ENCODE measurements at places on chromosomes 3 and 15.

GRCh38 chr15:95910643-95911212 lies 419.8 kb upstream of the NR2F2 start:
- no peak overlapping the region for H3K27ac ChIP-seq
- no peaks in the 10 kb centered on the region for H3K4me1 ChIP-seq
- no peak for DNase-seq

DNA sequence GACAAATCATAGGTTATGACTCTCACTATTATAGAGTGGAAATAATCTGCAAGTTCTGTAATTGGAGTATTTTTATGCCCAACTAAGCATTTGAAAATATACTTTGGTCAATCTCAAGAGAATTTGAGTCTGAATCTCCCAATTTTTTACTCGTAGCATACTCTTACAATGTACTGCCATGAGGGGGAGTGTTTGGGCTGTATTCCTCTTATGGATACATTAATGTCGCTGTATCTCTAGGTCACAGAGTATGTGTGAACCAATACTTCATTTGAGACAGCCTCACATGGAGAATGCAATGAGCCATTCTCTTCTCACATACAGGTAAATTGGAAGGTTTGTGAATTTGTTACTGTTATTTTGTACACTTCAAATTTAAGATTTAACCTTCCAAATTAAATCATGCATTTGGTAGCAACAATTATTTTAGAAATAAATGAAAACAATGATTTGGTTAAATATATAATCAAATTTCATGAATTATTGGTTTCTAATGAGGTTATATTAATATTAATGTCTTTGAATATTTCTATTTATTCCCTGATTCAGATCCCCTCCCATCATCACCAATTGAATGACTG lies 5.5 kb upstream of the CD200 start:
- H3K4me3 ChIP-seq: no peak overlapping the region
- no peaks in the 10 kb centered on the region for H3K27me3 ChIP-seq
- no peaks in the 10 kb centered on the region for H3K36me3 ChIP-seq

GRCh38 chr15:100680726-100681125 lies 78.3 kb downstream of the ASB7 start:
- peaks cover 19% of the 10 kb centered on the region for H3K27me3 ChIP-seq
- H3K36me3 ChIP-seq: peaks cover 6% of the 10 kb centered on the region
- no peak overlapping the region for H3K4me3 ChIP-seq
- DNase-seq: no peak

GRCh38 chr3:12273045-12273695 lies 15.7 kb upstream of the PPARG start:
- H3K36me3 ChIP-seq: no peaks in the 10 kb centered on the region
- no peak for DNase-seq
- H3K4me1 ChIP-seq: peaks cover 12% of the 10 kb centered on the region
- no peak overlapping the region for H3K27ac ChIP-seq
- peaks cover 17% of the 10 kb centered on the region for H3K27me3 ChIP-seq

GRCh38 chr3:34145796-34146195 lies 347.4 kb downstream of the PDCD6IP start:
- DNase-seq: no peak
- no peak overlapping the region for H3K4me3 ChIP-seq
- no peaks in the 10 kb centered on the region for H3K36me3 ChIP-seq
- no peaks in the 10 kb centered on the region for H3K27me3 ChIP-seq
- H3K27ac ChIP-seq: no peak overlapping the region
- H3K4me1 ChIP-seq: no peaks in the 10 kb centered on the region

DNA sequence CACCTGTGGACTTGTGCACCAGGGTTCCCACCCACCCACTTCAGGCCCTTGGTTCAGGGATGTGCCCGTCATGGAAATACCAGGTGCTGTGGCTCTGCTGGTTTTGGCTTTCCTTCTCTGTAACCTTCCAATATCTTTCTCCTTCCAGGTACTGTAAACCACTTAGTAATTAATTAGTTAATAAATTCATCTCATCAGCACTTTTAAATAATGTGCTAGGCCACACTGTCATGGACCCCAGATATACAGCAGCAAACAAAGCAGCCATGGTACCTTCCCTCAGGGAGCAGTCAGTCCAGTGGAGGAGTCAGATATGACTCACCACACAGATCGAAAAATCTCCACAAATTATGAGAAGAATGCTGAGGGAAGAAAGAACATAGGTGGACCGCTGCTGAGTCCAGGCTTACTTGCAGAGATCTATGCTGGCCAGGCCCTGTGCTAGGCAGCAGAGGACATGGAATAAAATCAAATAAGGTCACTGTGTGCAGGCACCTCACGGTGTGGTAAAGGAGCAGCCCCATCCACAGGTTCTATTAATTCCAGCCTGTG lies 6.8 kb upstream of the GATA2 start:
- no peaks in the 10 kb centered on the region for H3K36me3 ChIP-seq
- H3K4me1 ChIP-seq: peaks cover 7% of the 10 kb centered on the region
- no peak overlapping the region for H3K4me3 ChIP-seq
- DNase-seq: no peak

DNA sequence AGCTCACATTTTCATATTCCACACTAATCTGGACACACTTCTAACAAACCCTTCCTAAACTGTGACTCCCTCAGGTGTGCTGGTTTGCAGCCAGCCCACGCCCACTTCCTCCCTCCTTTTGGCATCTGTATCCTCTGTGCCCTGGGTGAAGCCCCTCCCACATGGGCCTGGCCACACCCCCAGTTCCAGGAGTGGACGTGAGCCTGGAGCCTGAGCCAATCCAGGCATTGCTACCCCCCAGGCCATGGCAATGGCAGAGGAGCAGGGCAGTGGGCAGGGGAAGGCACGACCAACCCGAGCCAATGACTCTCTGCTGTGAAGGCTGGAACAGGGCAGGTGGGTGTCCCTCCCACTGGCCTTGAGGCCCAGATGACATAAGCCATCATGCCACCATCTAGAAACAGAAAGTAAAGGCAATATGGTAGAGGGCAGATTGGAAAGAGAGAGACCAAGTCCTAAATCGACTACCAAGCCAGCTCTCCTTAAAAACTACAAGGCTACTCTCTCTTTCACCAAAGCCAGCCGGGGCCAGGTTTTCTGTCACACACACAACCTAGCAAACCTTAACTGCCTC lies 18.6 kb downstream of the FAM174B start:
- H3K36me3 ChIP-seq: peaks cover 5% of the 10 kb centered on the region
- H3K4me1 ChIP-seq: no peaks in the 10 kb centered on the region
- no peak overlapping the region for H3K4me3 ChIP-seq
- no peaks in the 10 kb centered on the region for H3K27me3 ChIP-seq
- DNase-seq: no peak

DNA sequence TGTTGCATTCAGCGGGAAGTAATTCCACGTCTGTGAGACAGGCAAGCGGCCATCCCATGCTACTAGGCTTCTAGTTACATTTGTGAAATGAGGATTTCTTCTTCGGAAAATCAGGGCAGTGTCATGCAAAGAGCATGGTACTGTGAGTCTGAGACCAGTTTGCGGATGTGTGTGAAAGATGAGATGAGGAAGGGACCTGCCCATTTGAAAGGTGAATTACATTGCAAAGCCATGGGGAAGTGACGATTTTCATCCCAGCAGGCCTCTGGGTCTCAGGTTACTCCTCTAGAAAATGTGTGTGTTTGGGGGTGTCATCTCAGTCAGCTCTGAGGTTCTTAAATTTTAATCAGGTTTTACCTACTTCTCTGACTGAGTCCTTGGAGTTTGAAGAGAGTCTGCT lies 16.1 kb downstream of the TLE3 start:
- H3K27me3 ChIP-seq: no peaks in the 10 kb centered on the region
- H3K4me1 ChIP-seq: peaks cover 24% of the 10 kb centered on the region
- DNase-seq: no peak
- H3K27ac ChIP-seq: no peak overlapping the region
- H3K4me3 ChIP-seq: no peak overlapping the region
- H3K36me3 ChIP-seq: peaks cover 54% of the 10 kb centered on the region

- H3K27me3 ChIP-seq: no peaks in the 10 kb centered on the region
- H3K36me3 ChIP-seq: peaks cover 3% of the 10 kb centered on the region
- peaks cover 23% of the 10 kb centered on the region for H3K4me1 ChIP-seq
Observed at GRCh38 chr3:33439546-33440327, 468 bp downstream of the UBP1 start.

DNA sequence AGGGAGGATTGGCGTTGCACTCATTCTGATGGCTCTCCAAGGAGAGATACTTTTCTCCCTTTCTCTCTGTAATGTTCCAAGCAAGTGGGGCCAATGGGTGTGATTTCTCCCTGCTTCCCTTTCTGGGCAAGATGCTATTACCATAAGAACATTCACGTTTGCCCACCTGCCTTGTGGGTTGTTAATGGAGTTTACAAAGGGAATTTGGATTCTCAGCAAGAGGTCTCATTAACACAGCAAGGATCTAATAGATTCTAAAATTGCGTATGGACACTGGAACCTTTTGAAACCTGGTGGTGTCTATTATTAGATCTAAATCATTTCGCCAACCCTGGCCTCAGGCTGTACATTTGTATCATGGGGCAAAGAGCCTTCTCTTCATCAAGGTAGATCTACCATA lies 74.1 kb downstream of the SLCO3A1 start:
- no peak for DNase-seq
- H3K4me3 ChIP-seq: no peak overlapping the region
- no peak overlapping the region for H3K27ac ChIP-seq
- no peaks in the 10 kb centered on the region for H3K36me3 ChIP-seq

DNA sequence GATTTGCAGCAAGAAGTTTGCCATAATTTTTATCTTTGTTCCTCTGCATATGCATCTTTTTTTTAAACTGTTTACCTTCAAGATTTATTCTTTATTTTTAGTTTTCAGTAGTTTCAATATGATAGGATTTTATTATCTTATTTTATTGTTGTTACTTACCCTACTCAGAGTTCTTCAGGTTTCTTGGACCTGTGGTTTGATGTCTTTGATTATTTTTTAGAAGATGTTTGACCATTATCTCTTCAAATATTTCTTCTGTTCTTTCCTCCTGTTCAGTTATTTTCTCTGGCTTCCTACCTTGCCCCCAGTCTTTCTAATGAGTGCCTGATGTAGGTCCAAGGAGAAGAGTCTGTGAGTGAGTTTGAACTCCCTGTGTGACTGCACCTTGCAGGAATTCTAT lies 137.7 kb downstream of the FILIP1L start:
- H3K27ac ChIP-seq: no peak overlapping the region
- no peak for DNase-seq
- H3K4me1 ChIP-seq: peaks cover 16% of the 10 kb centered on the region
- H3K27me3 ChIP-seq: no peaks in the 10 kb centered on the region
- peaks cover 4% of the 10 kb centered on the region for H3K36me3 ChIP-seq

DNA sequence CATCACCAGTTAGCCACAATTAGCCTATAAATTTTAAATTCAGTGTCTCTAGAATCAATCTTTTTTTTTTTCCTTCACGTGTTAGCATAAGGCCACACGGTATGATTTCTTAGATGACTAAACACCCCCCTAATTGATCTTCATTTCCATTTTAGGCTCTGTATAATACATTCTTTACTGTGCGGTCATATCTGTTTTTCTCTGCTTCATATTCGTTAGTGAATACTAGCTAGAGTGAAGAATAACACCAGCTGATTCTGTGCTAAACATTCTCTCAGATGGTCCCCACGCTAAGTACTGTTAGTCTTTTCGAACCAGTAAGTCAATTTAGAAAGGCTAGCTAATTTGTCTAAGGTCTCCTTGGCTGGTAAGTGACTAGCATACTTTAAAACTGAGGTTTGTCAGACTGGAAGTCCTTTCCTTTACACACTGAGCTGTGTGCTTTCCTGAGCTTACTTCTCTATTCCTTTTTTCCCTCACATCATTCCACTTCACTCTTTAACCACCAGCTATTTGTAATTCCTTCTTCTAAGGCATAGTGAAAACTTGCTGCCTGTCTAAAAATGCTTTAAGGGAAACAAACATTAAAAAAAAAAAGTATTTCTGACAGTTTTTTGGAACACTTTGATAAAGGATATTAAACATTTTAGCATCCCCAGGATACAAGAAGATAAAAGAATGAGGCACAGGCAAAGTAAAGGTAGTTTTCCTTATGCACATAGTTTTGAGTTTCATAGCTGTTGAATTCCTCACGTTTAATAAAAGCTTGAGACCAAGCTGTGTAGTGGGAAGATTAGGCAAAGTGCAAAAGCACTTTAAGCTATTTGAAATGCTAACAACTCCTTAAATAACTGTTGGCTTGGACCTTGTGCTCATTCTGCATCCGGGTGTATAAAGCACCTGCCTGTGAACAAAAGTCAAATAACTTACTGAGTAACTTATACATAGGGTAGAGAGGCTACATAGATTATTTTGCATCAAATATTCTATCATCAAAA lies 17.1 kb downstream of the ZFAND6 start:
- H3K4me1 ChIP-seq: peaks cover 22% of the 10 kb centered on the region
- H3K27me3 ChIP-seq: no peaks in the 10 kb centered on the region
- peaks cover 31% of the 10 kb centered on the region for H3K36me3 ChIP-seq

DNA sequence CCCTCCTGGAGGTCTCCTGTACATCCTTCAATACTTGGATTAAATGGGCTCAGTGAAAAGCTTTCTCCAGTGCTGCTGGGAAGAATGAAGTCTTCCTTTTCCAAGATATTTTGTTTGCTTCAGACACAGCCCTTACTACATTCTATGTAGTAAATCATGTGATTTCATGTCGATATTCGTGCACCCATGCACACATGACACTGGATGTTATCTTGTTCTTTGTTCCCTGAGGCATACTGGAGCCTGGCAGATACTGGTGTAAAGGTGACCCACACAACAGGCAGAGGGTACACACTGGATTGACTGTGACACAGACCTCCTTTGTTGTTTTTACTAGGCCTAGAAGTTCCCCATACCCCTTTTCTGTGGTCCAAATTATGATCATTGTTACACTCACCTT lies 40.3 kb upstream of the ATP2C1 start:
- H3K27ac ChIP-seq: no peak overlapping the region
- DNase-seq: no peak
- no peaks in the 10 kb centered on the region for H3K36me3 ChIP-seq
- H3K4me3 ChIP-seq: no peak overlapping the region
- peaks cover 16% of the 10 kb centered on the region for H3K4me1 ChIP-seq

GRCh38 chr3:42031808-42032480 lies 59.2 kb upstream of the TRAK1 start:
- DNase-seq: no peak
- no peak overlapping the region for H3K4me3 ChIP-seq
- peaks cover 54% of the 10 kb centered on the region for H3K4me1 ChIP-seq
- H3K27me3 ChIP-seq: no peaks in the 10 kb centered on the region
- peak overlapping the region; percentile 56 for H3K27ac ChIP-seq
- H3K36me3 ChIP-seq: peaks cover 25% of the 10 kb centered on the region

GRCh38 chr15:100966997-100967396 lies 47.8 kb downstream of the LRRK1 start:
- H3K4me3 ChIP-seq: no peak overlapping the region
- H3K36me3 ChIP-seq: peaks cover 21% of the 10 kb centered on the region
- no peak for DNase-seq
- H3K4me1 ChIP-seq: peaks cover 33% of the 10 kb centered on the region

- no peak for DNase-seq
- no peaks in the 10 kb centered on the region for H3K36me3 ChIP-seq
- no peak overlapping the region for H3K4me3 ChIP-seq
- H3K4me1 ChIP-seq: no peaks in the 10 kb centered on the region
- H3K27me3 ChIP-seq: peaks cover 10% of the 10 kb centered on the region
- no peak overlapping the region for H3K27ac ChIP-seq
Observed at GRCh38 chr3:120634539-120634938, 38.4 kb downstream of the NDUFB4 start.

GRCh38 chr15:48486228-48486627 lies 155.0 kb downstream of the DUT start:
- H3K36me3 ChIP-seq: no peaks in the 10 kb centered on the region
- H3K4me1 ChIP-seq: no peaks in the 10 kb centered on the region
- DNase-seq: no peak
- no peak overlapping the region for H3K27ac ChIP-seq
- H3K4me3 ChIP-seq: no peak overlapping the region
- no peaks in the 10 kb centered on the region for H3K27me3 ChIP-seq

- H3K36me3 ChIP-seq: peaks cover 31% of the 10 kb centered on the region
- peak overlapping the region; percentile 49 for H3K27ac ChIP-seq
- no peak for DNase-seq
- H3K27me3 ChIP-seq: no peaks in the 10 kb centered on the region
- peaks cover 14% of the 10 kb centered on the region for H3K4me1 ChIP-seq
Observed at GRCh38 chr3:9978710-9979305, 7.8 kb downstream of the EMC3 start.
